Activated T-helper 17 cell treated with anti-CD3 and anti-CD28 coated beads, Interleukin-2, amount 50 U/mL, for 72 hours (primary cell): ENCODE measurements at places on chromosomes 3 and 15.

GRCh38 chr3:60743631-60744164, 507.6 kb downstream of the FHIT start:
- ATAC-seq: no peak

GRCh38 chr3:89340408-89340807, 233.0 kb downstream of the EPHA3 start:
- no peak for ATAC-seq

DNA sequence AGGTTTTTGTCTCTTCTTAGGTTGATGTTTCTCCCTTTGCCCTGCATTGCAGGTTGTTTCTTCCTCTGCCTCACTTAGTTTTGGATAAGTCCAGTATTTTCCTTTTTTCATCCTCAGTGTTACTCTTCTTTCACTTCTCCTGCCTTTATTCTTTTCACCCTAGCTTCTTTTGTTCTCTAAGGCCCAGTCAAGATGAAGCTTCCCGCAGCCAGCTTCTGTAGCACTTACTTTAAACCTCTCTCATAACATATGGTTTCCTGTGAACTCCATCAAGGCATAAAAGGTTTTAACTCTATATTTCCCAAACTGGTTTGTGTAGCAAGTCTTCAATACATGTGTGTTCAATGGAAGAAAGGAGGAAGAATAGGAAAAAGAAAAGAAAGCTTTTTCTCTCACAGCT, 54.1 kb downstream of the TP63 start:
- no peak for ATAC-seq

GRCh38 chr15:80777826-80778620, 1.1 kb upstream of the CEMIP start:
- no peak for ATAC-seq

- no peak for ATAC-seq
Measured at GRCh38 chr15:62816342-62817069, 226.0 kb upstream of the TPM1 start.

DNA sequence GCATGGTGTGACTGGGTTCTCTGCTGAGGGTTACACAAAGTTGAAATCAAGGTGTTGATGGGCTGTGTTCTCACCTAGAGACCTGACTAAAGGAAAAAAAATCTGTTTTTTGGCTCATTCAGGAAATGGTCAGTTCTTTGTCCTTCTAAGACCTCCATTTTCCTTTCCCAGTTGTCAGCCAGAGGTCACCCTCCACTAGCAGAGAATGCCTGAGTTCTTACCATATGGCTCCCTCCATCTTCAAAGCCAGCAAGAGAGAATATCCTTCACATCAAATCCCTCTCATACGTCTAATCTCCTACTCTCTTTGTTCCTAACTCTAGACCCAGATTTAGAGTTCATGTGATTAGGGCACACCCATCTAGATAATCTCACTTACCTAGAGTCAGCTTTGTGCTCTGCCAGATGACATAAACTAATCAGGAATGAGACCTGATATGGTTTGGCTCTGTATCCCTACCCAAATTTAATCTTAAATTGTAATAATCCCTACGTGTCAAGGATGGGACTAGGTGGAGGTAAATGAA, 19.4 kb downstream of the ANKRD28 start:
- no peak for ATAC-seq

- ATAC-seq: no peak
Measured at GRCh38 chr3:78993375-78993774, 774.4 kb downstream of the ROBO1 start.

GRCh38 chr3:15307580-15307979, 24.8 kb downstream of the SH3BP5 start:
- ATAC-seq: no peak

- no peak for ATAC-seq
Measured at GRCh38 chr3:178562143-178562946, 26.1 kb downstream of the KCNMB2 start.

DNA sequence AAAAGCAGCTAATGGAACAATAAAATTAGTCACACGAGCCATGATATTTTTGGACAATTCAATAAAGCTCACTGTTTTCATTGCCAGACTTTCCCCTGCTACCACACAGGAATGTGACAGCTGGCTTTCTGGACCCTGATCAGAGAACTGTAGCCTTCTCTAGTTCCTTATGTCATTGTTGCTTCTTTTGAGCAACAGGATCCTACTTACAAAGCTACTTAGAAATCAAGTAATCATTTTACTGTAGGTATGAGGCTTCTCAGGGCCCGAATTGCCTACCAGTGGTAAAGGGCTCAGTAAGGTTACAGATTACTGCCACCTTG, 94.3 kb upstream of the AADACL2 start:
- ATAC-seq: no peak

GRCh38 chr3:6717026-6717943, 143.6 kb upstream of the GRM7 start:
- no peak for ATAC-seq

GRCh38 chr15:31034152-31034551, 42.7 kb upstream of the MTMR10 start:
- no peak for ATAC-seq

GRCh38 chr15:85702321-85703101, 92.2 kb downstream of the KLHL25 start:
- ATAC-seq: peak; percentile 63

GRCh38 chr15:33699691-33700447, 268.4 kb upstream of the CHRM5 start:
- ATAC-seq: no peak

GRCh38 chr3:184632551-184633236, 71.1 kb downstream of the EPHB3 start:
- no peak for ATAC-seq

GRCh38 chr3:133843634-133844033, 38.0 kb downstream of the SRPRB start:
- ATAC-seq: no peak

GRCh38 chr3:38361496-38361895, 14.9 kb downstream of the XYLB start:
- ATAC-seq: no peak

DNA sequence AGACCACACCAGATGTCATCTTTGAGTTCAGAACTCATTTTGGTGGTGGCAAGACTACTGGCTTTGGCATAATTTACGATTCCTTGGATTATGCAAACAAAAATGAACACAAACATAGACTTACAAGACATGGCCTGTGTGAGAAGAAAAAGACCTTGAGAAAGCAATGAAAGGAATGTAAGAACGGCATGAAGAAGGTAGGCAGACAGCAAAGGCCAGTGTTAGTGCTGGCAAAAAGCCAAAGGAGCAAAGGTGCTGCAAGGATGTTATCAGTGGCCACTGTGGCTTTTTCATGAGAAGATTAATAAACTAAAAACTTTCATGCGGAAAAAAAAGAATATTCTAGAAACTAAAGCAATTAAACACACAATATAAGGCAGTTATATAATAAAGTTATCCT, 21.9 kb downstream of the AAGAB start:
- ATAC-seq: no peak
